Activated CD8-positive, alpha-beta memory T cell treated with anti-CD3 and anti-CD28 coated beads, Interleukin-2, amount 10 ng/mL, durations not matched to agents 7 days and 5 days (primary cell): ENCODE measurements at places on chromosomes 11 and 22.
A peak's percentile ranks its signal among the peaks of the same experiment; 100 is the strongest.

DNA sequence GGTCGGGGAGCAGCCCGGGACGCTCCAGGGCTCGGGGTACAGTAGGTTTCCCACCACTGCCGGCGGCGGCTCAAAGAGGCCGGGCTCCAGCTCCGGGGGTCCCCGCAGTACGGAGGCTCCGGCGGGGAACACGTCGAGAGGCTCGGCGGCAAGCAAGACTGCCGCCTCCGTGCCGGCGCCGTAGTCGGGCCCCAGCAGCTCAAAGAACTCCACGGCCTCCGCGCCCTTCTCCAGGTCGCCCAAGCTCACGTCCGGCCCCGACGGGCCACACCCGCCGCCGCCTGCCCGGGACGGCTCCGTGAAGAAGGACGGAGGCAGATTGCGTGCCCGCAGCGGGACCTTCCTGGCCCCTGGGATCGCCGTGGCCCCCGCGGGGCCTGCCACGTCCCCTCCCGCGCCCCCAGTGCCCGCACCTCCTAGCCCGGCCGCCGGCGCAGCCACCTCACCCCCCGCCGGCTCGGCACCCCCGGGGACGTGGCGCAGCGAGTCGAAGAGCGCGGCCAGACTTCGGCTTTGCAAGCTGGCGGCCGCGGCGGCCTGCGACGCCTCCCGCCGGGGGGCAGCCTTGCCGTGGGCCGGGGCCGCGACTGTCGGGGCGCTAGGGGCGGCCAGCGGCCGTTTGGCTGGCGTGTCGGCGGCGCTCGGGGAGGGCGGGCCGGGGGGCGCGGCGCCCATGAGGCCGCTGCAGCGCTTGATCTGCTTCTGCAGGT, 775 bp downstream of the FAM181B start:
- H3K36me3 ChIP-seq: no peaks in the 10 kb centered on the region
- peaks cover 76% of the 10 kb centered on the region for H3K27me3 ChIP-seq
- no peak for DNase-seq
- H3K27ac ChIP-seq: no peak overlapping the region
- H3K4me3 ChIP-seq: peak overlapping the region; percentile 19
- H3K4me1 ChIP-seq: peaks cover 4% of the 10 kb centered on the region

- H3K4me1 ChIP-seq: no peaks in the 10 kb centered on the region
- H3K36me3 ChIP-seq: no peaks in the 10 kb centered on the region
- no peak overlapping the region for H3K4me3 ChIP-seq
- no peak overlapping the region for H3K27ac ChIP-seq
- H3K27me3 ChIP-seq: no peaks in the 10 kb centered on the region
These were observed 3.0 kb downstream of the OR8D1 start for GRCh38 chr11:124310721-124311120.

GRCh38 chr11:5679811-5680210, 5.1 kb downstream of the TRIM5 start:
- no peak overlapping the region for H3K27ac ChIP-seq
- H3K27me3 ChIP-seq: no peaks in the 10 kb centered on the region
- no peak overlapping the region for H3K4me3 ChIP-seq
- H3K4me1 ChIP-seq: peaks cover 29% of the 10 kb centered on the region

DNA sequence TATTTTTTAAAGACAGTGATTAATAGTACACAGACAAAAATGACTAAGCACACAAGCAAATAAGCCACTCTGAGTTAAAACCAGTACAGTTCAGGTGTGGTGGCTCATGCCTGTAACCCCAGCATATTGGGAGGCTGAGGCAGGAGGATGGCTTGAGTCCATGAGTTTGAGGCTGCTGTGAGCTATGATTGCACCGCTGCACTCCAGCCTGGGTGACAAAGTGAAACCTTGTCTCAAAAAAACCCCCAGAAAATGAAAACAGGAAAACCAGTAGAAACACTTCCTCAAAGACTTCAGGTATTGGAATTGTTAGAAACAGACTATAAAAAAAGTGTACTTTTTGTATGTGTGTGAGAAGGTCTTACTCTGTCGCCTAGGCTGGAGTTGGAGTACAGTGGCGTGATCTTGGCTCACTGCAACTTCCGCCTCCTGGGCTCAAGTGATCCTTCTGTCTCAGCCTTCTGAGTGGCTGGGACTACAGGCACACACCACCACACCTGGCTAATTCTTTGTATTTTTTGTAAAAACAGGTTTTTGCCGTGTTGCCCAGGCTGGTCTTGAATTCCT, 33.0 kb downstream of the PPP6R2 start:
- peak overlapping the region; percentile 70 for H3K27ac ChIP-seq
- H3K36me3 ChIP-seq: peaks cover 52% of the 10 kb centered on the region
- no peak overlapping the region for H3K4me3 ChIP-seq
- DNase-seq: no peak
- H3K27me3 ChIP-seq: no peaks in the 10 kb centered on the region
- H3K4me1 ChIP-seq: peaks cover 29% of the 10 kb centered on the region

DNA sequence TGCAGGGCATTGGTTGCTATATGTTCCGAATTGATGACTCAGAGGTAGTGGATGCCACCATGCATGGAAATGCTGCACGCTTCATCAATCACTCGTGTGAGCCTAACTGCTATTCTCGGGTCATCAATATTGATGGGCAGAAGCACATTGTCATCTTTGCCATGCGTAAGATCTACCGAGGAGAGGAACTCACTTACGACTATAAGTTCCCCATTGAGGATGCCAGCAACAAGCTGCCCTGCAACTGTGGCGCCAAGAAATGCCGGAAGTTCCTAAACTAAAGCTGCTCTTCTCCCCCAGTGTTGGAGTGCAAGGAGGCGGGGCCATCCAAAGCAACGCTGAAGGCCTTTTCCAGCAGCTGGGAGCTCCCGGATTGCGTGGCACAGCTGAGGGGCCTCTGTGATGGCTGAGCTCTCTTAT, 5.4 kb upstream of the TTC36 start:
- no peak overlapping the region for H3K4me3 ChIP-seq
- H3K27ac ChIP-seq: no peak overlapping the region
- no peak for DNase-seq
- peaks cover 30% of the 10 kb centered on the region for H3K36me3 ChIP-seq
- no peaks in the 10 kb centered on the region for H3K27me3 ChIP-seq

DNA sequence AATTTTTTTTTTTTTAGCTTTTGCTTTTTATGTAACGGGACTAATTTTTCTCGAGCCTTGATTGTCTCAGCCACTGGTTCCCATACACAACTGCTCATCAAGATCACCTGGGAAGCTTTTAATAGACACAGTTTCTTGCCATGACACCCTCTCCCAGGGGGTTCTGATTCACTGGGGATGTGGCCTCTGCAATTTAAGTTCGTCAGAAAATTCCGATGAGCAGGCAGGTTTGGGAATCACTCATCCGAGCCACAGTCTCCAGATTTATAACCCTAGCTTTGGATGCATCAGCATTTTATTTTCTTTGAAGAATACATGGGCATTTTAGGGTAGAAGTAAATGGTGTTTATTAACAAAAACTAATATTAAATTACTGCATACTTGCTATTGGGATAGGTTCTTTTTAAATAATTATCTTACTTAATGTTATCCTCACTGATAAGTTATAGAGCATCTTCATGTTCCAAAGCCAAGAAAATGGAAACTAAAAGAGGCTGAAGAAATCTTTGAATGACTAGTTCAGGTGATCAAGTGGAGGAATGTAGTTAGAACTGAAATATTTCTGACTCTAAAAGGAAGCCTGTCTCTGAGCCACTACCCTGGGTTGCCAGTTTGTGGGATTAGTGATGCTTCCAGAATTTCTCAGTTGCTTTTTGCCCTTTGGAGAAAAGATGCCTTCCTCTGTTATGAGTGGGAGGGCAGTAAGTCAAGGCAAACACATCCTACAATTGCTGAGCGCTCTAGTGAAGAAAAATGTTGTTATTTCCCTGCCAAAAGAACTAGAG, 319.0 kb downstream of the DDX10 start:
- H3K36me3 ChIP-seq: no peaks in the 10 kb centered on the region
- H3K27me3 ChIP-seq: no peaks in the 10 kb centered on the region
- no peak overlapping the region for H3K27ac ChIP-seq
- no peak for DNase-seq

GRCh38 chr11:27909386-27909785, 198.6 kb downstream of the KIF18A start:
- no peaks in the 10 kb centered on the region for H3K4me1 ChIP-seq
- no peak overlapping the region for H3K27ac ChIP-seq
- no peaks in the 10 kb centered on the region for H3K36me3 ChIP-seq

DNA sequence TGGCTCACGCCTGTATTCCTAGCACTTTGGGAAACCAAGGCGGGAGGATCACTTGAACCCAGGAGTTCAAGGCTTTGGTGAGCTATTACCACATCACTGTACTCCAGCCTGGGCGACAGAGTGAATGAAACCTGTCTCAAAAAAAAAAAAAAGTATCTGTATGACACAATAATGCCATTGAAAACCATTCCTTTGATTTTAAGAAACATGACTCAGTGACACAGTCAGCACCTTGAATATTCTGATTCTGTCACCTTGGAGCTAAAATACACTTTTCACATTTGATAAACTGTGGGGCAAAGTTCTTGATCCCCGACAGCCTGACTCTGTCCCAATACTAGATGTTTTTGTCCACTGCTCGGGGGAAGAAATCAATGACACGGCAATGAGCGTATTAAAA, 16.7 kb upstream of the ELFN2 start:
- DNase-seq: no peak
- no peaks in the 10 kb centered on the region for H3K36me3 ChIP-seq
- H3K27me3 ChIP-seq: peaks cover 11% of the 10 kb centered on the region
- H3K4me3 ChIP-seq: no peak overlapping the region
- H3K4me1 ChIP-seq: peaks cover 6% of the 10 kb centered on the region

DNA sequence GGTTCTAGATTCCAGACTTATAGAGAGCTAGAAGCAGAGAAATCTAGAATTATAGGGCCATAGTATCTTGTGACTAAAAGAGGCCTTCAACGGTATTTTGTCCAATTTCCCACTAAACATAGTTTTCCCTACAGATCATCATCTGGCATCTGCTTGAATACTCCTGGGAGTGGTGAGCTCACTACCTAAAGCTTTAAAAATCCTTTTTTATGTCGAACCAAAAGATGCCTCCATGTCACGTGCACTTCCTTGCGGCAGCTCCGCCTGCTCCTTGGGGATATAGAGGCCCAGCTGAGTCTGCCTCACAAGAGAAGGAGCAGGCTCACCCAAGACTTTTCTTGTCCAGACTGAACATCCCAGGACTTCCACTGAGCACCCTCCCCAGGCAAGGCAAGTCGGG, 4.3 kb upstream of the MB start:
- H3K4me3 ChIP-seq: no peak overlapping the region
- H3K4me1 ChIP-seq: peaks cover 2% of the 10 kb centered on the region
- no peak overlapping the region for H3K27ac ChIP-seq
- DNase-seq: no peak

DNA sequence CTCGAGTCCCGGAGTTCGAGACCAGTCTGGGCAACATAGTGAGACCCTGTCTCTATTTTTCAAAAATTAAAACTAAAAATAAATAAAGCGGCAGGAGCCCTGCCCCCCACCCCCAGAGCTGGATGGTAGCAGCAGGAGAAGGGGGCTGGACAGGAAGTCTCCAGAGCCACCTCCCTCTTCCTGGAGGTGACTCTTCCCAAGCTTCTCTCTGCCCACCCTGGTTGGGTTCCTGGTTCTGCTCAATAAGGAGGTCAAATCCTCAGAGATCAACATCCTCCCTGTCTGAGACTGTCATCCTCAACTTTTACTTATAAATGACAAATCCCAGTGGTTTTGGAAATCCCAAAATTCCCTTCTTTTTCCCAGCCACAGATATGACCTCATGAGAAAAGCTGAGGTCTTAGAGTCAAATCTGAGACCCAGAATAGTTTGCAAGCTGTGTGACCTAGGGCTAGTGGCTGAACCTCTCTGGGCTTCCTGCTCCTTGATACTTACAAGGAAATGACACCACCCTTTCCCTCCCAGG, 987 bp downstream of the C1QTNF6 start:
- peak overlapping the region; percentile 44 for H3K27ac ChIP-seq
- no peak for DNase-seq
- peaks cover 14% of the 10 kb centered on the region for H3K36me3 ChIP-seq
- peaks cover 64% of the 10 kb centered on the region for H3K4me1 ChIP-seq

DNA sequence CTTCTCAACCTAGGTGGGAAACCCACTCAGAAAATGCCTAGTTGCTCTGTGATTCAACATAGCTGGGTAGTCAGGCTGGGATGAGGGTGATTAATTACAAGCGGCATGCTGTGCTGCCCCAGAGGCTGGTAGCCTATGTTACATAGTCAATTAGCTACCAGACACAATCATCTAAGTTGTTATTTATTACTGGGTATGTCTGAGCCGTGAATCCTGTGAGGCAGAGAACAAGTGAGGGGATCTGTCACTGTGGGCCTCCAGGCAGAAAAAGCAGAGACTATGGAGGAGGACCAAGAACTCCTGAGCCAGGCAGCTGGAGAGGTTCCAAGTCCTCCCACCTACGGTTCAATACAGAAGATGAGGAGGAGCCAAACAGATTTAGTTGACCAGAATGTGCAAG, 186.6 kb upstream of the BDNF start:
- no peaks in the 10 kb centered on the region for H3K36me3 ChIP-seq
- no peak overlapping the region for H3K27ac ChIP-seq
- H3K4me3 ChIP-seq: no peak overlapping the region
- DNase-seq: no peak

- H3K4me3 ChIP-seq: no peak overlapping the region
- no peak for DNase-seq
- no peaks in the 10 kb centered on the region for H3K4me1 ChIP-seq
These were observed 576.3 kb downstream of the BRD1 start for GRCh38 chr22:49251371-49251770.
